ENCODE measurements at places on chromosomes 1 and 21.

DNA sequence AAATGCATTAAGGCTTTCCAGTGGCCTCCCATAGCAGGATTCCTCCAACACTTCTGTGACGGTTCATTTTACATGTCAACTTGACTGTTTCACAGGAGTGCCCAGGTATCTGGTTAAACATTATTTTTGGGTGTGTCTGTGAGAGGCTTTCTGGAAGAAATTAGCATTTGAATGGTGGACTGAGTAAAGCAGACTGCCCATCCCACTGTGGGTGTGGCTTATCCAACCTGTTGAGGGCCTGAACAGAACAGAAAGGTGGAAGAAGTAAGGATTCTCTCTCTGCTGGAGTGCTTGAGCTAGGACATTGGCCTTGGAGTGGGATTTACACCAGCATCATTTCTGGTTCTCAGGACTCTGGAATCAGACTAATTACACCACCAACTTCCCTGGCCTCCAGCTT lies 85.6 kb downstream of the RGS7 start:
- no peak for DNase-seq

- no peak for DNase-seq
Observed at GRCh38 chr1:29711582-29712283, 475.4 kb downstream of the PTPRU start.

DNA sequence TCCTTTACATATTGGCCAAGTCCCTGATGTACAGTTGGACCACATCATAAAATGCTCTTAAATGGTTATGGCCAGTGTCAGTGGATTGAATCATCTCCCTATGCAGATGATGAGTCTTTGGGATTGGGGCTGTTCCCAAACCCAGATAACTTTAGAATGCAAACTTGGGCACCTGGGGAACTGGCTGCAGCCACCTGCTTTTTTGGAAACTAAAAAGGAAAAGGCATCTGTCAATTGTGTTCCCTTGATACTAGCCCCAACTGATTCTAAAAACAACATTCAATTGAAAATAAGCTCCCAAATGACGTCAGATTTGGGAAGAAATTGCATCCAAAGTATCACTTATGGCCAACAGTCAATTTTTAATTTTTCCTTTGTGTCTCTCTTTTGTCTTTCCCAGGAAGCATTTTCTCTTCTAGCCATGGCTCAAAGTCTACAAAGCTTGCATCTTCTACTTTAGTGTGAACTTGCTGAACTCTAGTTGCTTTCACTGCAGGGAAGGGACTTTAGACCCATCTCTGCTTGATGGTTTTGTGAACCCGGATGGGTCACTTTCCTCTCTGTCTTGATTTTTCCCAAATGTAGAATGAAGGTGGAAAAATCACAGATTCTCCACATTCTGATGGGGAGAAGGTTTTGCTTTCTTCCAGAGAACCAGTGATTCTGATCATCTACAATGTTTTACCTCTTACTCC lies 402.3 kb upstream of the USP24 start:
- DNase-seq, result no peak

DNA sequence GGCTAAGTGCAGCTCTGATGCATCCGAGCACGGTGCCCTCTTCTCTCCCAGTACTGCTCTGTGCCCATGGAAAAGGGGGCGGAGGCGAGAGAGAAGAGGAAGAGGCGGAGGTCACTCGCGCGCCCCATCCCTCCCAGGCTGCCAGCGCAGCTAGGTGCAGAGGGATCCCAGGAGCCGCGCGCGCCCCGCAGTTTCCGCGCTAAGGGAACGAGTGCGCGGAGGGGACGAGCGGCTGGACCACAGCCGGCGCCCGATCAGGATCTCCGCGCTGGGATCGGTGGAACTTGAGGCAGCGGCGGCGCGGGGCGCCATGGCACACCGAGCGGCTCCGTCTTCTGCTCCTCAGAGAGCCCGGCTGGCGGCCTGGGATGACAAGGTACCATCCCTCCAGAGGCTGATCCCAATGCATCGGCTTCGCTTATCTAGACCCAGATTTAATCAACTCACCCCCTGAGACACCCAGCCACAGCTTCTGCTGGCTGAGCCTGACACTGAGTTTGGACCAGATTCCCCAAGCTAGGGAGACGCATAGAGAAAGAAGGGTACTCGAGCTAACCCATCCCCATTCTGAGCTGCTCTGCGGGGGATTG lies at the start of gene PTGFR:
Gene PTGFR (plus strand): TSS at position 114 of the 590 bp plus-strand sequence. CDS start 1,770 bp downstream, outside the sequence.
- DNase-seq, result no peak

GRCh38 chr1:232622981-232623380 lies 7.0 kb downstream of the SIPA1L2 start:
- DNase-seq, result no peak

- no peak for DNase-seq
Observed at GRCh38 chr1:247467129-247467528, 9.2 kb upstream of the OR2B11 start.

DNA sequence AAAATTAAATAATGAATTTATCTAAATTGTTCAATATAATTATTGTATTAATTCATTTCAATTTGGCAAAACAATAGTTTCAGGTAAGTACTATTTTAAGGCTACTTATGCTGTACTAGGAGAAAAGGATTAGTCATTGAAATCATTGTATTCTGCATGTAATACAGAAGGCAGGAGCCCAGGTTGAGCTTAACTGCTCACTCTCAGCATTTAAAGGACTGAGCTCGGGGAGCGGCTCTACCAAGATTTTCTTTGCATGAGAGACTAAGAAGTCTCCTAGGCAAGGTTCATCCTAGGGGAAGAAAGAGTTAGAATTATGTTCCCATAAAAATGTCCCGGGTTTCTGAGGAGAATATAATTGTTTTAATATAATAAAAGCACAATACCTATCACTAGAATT lies 112.5 kb downstream of the CYYR1 start:
- DNase-seq, result no peak

DNA sequence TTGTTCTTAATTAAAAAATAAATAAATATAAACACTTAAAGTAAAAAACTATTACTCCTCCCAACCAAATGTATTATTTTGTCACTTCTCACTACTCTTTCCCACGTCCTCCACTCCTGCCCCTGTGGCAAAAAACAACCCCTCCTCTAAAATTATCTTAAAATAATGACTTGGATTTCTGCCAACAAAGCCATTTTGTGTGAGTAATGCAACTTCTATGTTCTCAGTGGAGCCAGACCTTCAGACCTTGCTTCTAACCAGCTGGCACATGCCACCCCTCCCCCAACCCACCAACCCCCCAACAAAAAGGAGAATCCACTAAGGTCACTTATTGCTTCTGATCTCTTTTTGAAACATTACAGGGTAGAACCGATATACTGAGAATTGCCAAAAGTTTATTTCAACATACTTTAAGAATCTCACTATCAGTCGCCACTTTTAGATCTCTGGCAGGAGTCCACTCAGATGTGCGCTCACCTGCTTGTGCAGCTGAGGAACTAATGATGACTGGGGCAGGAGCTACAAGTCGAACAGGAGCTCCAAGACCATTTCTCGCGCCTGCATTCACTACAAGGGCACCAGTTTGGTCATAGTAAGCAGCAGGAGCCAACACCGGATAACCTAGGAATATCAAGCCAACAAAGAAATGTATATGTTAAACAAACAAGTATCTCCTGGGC lies 58.3 kb upstream of the SDC3 start:
- no peak for DNase-seq

- no peak for DNase-seq
Observed at GRCh38 chr1:26790551-26790953, 2.8 kb downstream of the PIGV start.

GRCh38 chr1:200654660-200655059 lies 15.0 kb downstream of the DDX59 start:
- no peak for DNase-seq

GRCh38 chr1:183048087-183049085 lies 25.2 kb downstream of the LAMC1 start:
- DNase-seq, result no peak

All from stimulated activated CD4-positive, alpha-beta T cell treated with anti-CD3 and anti-CD28 coated beads, Interleukin-4, amount 100 ng/mL, for 4 hours (primary cell).